Parietal lobe (tissue), 2 donors: ENCODE measurements at places on chromosomes 2 and 18. TPM values are rescaled to one million over a fixed set of nuclear protein-coding genes. Genes with fewer than 3 reads are reported as not detected.

DYNAP gene
- total RNA-seq: not detected

KCNG2 gene
- total RNA-seq: 0.31 TPM

DAW1 gene
- total RNA-seq: 2.5 TPM

FHL2 gene
- total RNA-seq: 4.1 TPM

TMEFF2 gene
- total RNA-seq: 36.0 TPM

KCNK3 gene
- 5.0 TPM for total RNA-seq
